ENCODE measurements at places on chromosomes 2 and 18.

GRCh38 chr2:39851251-39851650 is 72.2 kb upstream of the THUMPD2 start:
- DNase-seq = no peak

DNA sequence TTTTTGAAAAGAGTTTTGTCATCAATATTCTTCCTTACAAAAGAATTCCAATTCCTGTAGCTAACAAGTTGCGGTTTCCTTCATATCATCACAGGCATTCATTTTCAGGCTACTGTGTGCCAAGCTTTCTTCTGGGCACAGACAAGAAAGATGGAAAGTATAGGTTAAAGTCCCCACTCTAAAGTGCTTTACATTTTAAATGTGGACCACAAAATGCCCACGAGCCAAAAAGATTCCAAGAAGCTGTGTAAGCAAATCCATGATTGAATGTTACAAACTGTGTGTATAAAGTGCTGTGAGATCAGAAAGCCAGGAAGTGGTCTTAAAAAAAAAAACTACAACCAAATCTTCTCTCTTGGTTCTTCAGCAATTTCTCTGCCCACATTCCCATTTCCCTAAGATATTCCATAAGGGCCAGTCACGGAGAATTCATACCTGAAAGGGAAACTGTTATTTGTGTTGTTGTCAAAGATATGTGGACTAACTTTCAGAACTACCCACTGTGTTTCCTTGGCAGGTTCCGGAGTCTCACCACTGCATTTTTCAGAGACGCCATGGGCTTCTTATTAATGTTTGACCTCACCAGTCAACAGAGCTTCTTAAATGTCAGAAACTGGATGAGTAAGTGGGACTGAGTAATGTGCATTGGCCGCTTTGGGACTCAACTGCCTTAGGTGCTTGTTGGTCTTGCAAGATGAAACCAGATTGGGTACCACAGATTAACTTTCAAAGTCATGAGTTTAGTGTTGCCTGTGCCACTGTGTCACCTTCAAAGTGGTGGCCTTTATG is 55.7 kb downstream of the RAB27B start:
- DNase-seq = no peak

GRCh38 chr18:48811401-48811800 is 139.4 kb downstream of the SMAD7 start:
- no peak for DNase-seq

- DNase-seq = no peak
Measured at GRCh38 chr2:86510436-86510933, 52.8 kb downstream of the CHMP3 start.

DNA sequence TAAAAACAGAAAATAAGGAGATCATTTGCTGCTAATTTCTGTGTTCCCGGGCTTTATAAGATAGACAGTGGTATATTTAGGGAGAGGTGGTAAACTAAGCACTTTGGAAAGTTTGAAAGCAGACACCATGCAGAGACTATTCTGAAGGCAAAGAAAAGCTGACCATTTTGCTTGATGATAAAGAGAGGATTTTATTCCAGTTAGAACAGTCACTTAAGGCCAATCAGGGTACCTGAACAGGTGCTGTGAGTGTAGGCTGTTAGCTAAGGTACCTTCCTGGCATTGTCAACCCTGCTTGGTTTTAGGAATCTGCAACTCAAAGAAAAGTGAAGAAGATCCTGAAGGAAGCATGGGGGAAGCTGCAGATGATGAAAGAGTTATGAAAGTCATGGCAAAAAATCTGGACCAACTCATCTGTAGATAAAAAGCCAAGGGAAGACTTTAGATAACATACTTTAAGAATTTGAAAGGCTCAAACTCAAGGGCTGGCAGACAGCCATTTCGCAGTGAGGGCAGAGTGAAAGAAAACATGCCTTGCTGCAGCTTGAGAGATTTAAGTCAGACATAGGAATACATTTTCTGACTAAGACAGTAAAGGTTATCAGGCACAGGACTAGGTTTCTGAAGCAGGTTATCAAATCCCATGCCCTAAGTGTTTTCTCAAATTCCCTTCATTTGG is 80.1 kb upstream of the ARL5A start:
- DNase-seq = no peak
